ENCODE measurements at places on chromosomes 5 and 9.

GRCh38 chr5:114402206-114402605 lies 40.3 kb downstream of the KCNN2 start:
- DNase-seq: no peak

DNA sequence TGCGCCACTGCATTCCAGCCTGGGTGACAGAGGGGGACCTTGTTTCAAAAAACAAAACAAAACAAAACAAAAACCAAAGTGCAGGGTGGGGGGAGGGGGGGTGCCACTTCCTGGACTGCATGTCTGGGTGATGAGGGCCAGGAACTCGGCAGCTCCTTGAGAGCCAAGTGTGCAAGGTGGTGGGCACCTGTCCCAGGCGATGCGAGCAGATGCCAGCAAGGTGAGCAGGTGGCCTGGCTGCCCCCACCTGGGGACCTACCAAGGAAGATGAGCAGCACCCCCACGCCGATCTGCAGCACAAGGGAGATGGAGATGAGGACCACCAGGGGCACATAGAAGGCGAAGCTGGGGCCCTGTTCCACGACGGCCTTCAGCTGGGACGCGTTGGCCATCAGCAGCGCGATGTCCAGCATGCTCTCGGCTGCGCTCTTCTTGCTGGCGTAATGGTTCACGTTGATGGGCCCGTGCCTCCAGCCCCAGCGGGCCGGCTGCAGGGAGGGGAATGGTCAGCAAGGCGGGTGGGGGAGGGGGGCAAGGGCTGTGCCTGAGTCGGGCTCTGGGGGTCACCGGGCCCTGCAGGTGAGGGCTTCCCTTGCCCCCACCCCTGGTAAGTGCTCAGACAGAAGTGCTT lies 7.8 kb downstream of the NINJ1 start:
- no peak for DNase-seq

- DNase-seq: peak; percentile 71
Measured at GRCh38 chr9:111118256-111118948, 80.1 kb upstream of the LPAR1 start.

DNA sequence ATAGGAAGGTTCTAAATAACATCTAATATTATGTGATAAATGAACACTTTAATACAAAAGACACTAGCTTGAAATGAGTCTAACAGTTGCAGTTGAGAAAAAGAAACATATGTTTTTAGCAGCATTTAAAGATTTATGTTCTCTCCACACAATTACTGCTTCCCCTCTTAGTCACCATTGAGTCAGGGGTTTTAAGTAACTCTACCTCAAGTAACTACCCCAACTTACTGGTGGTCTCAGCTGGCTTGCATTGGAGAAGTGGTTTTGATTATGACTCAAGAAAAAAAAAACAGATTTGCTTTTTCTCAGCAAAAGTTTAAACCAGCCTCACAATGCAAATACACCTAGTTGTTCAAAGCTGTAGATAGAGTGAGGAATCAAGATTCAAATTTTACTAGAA lies 1216.5 kb upstream of the CDH9 start:
- DNase-seq: peak; percentile 96

DNA sequence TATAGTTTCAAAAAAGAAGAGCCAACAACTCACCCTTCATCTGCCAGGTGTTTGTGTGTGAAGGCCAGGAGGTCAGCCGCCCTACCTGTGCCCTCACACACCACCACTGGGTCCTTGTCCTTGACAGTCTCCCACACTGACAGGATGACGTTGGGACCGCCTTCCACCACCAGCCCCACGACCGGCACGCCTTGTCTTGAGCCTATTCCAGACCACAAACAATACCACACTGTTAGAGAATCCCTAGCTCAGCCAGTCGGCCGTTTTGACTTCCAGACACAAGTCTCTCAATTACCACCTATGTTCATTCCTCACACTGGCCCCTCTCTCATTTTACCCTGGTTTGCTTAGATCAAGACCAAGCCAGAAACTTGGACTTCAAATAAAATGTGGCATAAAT lies 66.1 kb downstream of the TRPM6 start:
- DNase-seq: no peak

DNA sequence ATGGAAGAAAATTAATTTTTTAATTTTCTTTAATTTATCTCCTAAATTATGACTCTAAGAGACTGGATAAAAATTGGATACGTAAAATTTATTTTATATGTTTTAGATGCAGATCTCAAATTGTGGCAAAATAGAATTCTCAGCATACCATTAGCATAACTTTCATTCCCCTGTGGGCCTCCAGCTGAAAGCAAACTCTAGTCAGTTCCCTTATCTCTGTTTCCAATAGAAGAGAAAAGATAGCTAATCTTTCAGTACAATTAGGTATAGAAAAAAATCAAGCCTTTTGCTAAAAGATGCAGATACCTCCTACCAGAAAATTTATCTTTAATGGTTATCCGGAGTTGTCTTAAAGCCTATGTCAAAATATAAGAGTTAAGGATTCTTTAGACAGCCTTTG lies 1530.6 kb downstream of the EFNA5 start:
- DNase-seq: peak; percentile 25

All from fibroblast of skin of right biceps (primary cell).